GM12864 (cell line): ENCODE measurements at places on chromosomes 7 and 10.

DNA sequence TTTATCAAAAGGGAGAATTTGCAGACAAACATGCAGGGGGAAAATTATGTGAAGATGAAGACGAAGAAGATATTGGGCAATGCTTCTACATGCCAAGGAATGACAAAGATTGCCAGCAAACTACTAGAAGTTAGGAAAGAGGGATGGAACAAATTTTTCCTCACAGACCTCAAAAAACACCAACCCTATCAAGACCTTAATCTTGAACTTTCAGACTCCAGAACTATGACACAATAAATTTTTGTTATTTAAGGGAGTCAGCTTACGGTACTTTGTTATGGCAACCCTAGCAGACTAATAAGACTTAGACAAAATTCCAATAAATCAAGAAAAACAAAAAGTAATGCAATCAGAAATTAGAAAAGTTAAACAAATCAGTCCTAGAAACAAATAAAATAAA, 280.0 kb upstream of the GNAI1 start:
- DNase-seq = no peak

DNA sequence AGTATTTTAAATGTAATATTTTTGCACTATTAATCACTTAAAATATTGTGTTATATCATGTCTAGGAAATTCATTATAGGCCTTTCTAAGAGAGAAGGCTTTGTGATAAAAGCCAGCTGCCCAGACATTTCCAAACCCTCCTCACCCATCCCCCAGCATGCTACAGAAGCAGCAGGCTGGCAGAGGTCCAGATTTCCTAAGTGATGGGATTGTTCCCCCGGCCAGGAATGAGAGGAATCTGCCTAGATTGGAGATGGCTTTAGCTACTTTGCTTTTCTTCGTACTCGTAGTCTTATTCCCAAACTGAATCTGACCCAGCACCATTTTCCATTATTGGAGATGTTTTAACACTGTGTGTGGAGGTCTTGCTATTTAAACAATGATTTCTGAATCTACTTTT, 29.4 kb downstream of the CDK14 start:
- DNase-seq = no peak

- no peak for DNase-seq
Observed at GRCh38 chr10:43444323-43444722, 7.4 kb downstream of the ZNF487 start.

DNA sequence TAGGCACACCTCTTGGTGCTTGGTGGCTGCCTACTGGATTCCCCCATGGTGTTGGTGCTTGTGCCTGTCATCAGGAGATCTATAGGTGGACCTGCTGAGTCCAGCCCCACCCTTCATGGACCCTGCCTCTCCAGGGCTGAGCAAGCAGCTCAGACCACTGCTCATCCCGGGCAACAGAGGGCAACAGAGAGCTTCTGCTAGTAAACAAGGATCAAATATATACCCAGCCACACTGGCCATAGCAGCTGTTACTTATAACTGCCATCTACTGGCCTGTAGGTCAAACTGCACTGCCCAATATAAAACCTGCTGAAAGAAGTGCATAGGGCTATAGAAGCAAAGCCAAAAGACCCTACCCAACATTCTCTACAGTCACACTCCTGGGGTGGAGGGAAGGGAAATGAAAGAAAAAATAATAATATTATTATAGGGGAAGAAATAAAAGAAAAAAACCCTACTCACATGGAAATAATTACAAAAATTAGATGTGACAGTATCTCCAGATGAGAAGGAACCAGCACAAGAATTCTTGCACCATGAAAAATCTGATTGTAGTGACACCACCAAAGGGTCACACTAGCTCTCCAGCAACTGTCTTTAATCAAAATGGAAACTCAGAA, 54.9 kb upstream of the ZNF800 start:
- peak; percentile 64 for DNase-seq

DNA sequence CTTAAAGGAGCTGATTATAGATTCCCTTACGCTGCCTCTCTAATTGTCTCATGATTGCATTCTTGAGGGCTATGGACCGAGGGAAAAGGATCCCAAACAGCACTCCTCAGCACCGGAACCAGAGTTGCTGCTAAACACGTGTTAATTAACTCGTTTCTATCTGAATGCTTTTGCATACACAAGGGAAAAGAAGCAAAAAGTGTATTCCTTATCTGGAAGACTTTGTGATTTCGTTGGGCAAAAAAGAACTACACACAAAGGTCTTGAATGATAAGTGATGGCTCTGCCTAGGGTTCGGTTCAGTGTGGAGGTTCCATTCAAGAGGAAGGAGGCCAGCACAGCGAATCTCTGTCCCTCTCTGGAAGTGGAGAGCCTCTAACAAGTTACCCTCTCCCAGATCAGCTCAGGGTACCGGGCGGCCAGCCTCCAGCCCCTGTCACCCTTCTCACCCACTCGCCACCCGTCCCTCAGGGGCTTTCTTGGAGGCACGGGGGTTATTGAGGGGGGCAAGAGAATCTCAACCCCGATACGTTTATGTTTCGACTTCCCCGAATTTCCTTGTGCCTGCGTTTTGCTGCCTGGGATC, 515 bp upstream of the SLC4A2 start:
- no peak for DNase-seq

- DNase-seq = no peak
Observed at GRCh38 chr10:22343731-22344130, 1.6 kb upstream of the SPAG6 start.

GRCh38 chr10:78954689-78955088, 114.1 kb upstream of the ZMIZ1 start:
- DNase-seq = no peak

- DNase-seq = no peak
Observed at GRCh38 chr10:23351926-23352519, 7.4 kb upstream of the C10orf67 start.

- no peak for DNase-seq
Observed at GRCh38 chr7:47371733-47372368, 210.1 kb downstream of the TNS3 start.

DNA sequence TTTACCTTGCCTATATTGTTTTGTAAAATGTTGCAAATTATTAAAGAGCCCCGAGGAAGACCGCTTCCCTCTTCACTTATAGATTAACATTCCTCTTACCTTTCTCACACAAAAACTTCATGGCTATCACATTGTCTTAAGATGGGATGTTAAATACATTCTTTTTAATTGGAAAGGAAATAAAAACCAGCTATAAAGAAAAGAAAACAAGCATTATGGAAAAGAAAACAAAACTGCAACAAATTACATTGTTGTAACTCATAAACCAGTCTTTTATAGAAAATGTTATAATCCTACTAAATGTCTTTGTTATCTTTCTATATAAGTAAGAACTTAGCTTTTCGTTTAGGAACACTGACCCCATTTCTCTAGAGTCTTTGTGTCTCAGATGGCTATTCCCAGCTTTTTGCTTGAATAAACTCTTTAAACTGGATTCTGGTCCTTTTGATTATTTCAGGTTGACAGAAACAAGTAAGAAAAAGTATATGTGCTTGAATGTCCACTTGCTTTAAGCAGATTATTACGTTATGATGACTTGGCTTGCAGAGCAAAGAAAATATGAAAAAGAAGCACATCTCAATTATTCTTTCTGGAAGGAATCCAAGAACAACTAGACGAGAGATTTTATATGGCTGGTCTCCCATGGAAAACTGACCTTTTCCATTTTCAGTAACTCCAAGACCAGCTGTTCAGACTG, 128.2 kb downstream of the AKR1D1 start:
- no peak for DNase-seq

DNA sequence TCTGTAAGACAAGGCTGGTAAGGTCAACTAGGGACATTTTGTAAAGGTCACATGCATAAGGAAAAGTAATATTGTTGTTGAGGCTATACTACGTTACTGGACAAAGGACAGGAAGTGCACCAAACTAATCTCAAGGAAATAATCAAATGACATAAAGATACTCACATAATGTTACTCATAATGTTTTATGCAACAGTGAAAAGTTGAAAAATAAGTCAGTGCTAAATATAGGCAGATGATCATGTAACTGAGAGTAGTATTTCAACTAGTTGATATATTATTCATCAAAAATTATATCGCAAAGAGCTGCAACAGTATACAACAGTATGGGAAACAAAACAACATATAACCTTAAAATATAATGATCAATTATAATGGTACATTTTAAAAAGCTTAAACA, 215.7 kb downstream of the PTN start:
- no peak for DNase-seq

GRCh38 chr10:91597197-91597881, 35.5 kb downstream of the PPP1R3C start:
- no peak for DNase-seq

DNA sequence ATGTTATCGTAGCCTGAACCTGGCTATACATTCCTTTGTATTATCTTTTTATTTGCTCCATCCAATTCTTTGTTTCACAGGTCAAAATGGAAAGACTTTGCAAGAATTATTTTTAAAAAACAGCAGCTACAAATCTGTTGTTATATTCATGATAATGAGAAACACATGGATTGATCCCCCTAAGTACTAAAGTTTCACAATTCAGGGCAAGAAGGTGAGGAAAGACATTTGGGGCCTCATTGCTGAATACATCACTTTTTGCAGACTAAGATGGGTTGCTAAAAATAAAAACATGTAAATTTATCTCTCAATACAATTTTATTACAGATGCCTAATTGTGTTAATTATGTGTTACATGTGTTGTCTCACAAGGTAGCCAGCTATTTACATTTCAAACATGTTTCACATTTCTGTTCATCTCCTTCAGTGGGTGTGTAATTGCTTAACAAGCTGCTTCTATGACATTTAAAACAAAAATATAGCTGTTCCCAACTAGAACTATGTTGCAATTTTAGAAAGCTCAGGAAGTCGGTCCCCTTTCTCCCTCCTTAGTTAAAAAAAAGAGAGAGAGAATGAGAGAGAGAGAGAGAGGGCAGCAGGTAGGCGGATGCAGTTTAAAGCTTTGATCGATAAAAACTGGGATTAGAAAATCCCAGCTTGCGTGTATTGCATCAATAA, 606.3 kb upstream of the FZD8 start:
- DNase-seq = no peak

DNA sequence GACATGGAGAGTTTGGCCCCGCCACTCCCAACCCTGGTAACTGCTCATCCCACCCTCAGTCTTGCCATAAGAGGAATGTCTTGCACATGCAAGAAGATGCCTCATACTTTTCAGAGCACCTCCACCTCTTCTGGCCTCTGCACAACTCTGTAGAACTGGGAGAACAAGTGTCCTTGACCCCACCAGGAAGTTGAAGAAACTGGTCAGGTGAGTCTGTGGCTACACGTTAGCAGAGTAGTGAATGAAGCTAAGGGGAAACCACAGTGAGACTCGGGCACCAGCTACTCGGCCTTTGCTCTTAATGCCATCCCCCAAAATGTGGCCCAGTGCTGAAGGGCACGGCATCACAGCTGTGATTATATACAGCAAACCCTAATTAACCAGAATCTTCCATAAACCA, 110.1 kb downstream of the ARID5B start:
- no peak for DNase-seq

DNA sequence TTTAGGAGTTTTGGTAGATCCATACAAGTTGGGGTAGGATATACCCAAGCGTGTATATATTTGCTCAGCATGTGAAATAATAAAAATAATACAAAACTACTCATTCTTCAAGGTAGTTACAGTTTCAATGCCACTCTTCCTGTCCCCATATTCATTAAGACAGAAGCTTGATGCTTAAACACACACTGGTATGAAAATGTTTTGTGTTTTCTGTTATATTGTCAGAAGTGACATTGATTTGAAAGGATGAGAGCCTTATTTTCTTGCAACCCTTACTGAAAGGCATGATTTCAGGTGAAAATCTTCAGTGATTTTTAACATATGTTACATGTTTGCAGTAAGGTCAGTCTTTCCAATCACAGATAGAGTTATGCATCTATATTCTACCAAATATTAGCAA, 233.6 kb downstream of the TRIL start:
- DNase-seq = no peak

- DNase-seq = no peak
Observed at GRCh38 chr7:127817466-127817865, 165.5 kb downstream of the SND1 start.

DNA sequence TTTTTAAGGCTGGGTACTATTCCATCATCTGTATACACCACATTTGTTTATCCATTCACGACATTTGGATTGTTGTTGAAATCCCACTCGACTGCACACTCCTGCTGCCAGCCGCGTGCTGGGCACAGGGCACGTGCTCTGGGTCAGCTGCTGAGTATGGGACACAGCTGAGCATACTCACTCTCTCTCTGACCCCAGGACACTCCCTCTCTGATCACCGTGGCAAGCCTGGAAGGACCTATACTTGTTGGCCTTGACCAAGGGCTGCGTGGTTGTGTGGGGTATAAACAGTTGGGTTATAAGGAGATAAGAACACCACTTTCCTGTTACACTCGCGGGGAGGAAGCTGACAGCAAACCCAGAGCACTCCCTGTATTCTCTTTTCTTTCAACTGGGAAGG, 153.0 kb upstream of the RHEB start:
- DNase-seq = no peak

GRCh38 chr7:57651006-57651405, 201.0 kb downstream of the ZNF716 start:
- DNase-seq = no peak

DNA sequence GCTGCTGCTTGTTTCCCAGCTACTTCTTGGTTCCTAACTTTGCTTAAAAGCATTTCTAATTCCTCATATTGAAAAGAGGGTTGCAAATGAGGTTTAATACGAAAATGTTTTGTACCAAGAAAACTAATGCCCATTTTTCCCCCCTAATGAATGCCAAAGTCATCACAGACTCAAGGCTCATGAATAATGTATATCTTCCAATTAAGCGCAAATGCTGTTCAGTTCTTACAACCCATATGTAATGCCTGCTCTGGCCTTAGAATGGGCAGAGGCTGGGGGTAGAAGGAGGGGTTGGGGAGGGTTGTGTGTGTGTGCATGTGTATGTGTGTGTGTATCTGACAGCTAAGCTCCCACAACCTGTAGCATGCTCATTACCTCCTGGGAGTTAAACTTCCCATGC, 901.7 kb downstream of the KCNMA1 start:
- no peak for DNase-seq

DNA sequence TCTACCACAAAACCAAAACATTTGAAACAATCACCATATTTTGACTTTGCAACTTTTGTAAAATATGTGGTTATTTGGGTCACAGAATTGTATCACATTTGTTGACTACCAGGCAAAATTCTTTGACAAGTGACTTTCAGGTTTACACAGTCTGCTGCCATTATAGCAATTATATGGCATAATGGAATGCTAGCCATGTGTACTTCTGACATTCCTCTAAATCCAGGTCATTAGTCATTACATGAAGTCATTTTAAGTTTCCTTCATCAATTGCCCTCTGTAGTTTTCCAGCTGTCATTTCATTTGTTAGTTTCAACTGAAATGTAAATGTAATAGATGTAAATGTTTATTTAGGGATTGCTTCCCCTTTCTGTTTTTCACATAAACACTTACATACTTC, 137.5 kb downstream of the IMMP2L start:
- no peak for DNase-seq

DNA sequence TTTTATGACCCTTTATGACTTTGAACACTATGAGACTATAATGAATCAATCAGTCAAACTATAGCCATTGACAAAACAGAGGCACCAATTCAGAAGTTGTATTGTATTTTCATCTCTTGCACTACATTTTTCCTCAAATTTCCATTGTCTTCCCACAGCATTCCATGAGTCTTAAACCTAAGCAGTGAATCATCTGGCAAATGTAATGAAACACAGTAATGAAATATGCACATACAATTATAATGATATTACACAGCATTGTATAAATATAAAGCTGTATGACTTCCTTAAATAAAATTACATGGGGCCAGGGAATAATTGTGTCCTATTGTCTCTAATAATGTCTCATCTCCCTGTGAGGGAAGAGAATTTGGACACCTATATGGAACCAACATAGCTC, 45.0 kb downstream of the VWDE start:
- DNase-seq = no peak
